ENCODE measurements at places on chromosomes 12 and 14.

GRCh38 chr12:88144037-88144436 lies 1.9 kb downstream of the TMTC3 start:
- no peak for DNase-seq

- DNase-seq = no peak
These were observed 134.4 kb upstream of the AMIGO2 start for GRCh38 chr12:47214001-47214619.

DNA sequence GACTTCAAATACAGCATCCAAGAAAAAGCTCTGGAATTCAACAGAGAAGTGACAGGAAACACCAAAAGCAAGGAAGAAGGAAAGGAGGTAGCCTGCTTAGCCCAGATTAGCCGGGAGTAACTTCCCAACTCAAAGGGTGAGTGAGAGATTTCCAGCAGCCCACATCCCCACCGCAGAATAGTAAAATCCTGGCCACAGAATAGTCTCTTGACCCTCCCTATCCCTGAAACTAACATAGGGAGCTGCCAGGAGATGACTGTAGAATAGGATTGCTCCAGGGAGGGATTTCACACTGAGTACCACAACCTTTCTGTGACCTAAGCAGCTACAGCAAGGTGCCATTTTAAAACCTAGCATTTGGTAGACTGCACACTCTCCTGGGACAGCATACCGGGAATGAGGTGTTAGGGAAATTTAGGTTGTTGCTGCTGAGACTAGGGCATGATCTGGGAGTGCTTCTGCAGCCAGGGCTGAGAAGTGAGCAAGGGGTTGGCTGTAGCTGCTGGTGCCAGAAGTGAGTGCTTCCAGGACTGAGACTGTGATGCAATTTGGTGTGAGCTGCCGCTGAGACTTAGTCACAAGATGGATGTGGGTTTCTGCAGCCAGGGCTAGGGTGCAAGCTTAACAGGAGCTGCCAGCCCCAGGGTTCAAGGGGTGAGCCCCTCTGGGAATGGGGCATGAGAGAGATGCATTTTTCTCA lies 66.0 kb downstream of the TMTC3 start:
- DNase-seq = peak; percentile 29

- peak; percentile 19 for DNase-seq
These were observed 280.1 kb downstream of the VRK1 start for GRCh38 chr14:97077253-97077653.

- no peak for DNase-seq
These were observed 874 bp upstream of the RNU6-8 start for GRCh38 chr14:32203928-32204357.

DNA sequence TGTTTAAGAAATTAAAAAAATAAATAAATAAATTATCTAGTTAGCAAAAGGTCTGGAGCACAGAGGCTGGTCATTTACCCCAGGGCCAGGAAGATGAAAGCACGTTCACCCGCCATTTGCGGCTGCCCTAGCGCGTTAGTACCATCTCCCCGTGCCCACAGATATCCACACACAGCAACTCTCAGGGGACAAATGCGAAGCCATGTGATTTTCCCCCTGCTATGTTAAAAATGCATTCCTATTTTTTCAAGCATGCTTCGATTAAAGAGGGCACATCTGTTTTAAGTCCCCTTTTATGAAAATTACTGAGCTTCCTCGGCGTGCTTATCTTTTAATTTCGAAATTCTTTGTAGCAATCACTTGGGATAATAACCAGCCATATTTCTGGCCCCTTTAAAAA lies 56.9 kb upstream of the PIWIL1 start:
- DNase-seq = no peak

GRCh38 chr12:93426412-93426805 lies 15.3 kb downstream of the UBE2N start:
- no peak for DNase-seq

- DNase-seq = no peak
These were observed 377.1 kb upstream of the NOVA1 start for GRCh38 chr14:26974965-26975364.

DNA sequence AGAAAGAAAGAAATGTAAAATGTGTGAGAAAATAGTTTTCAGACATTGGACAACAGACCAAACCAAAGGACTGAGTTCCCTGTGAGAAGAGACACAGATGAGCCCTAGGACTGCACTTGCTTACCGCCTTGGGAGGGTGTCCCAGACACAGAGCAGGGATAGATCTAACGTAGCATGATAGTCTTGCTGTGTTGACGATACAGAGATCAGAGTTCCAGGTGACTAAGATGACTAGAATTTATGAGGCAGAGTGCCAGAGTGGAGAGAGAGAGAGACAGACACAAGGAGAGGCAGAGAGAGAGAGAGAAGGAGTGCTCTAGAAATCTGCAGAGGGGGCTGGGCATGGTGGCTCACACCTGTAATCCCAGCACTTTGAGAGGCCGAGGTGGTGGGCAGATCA lies 148.2 kb upstream of the LMNTD1 start:
- DNase-seq = peak; percentile 75

- no peak for DNase-seq
These were observed 78.5 kb upstream of the FLRT2 start for GRCh38 chr14:85451421-85451820.

- DNase-seq = no peak
These were observed 29.2 kb downstream of the DIP2B start for GRCh38 chr12:50533971-50534370.

DNA sequence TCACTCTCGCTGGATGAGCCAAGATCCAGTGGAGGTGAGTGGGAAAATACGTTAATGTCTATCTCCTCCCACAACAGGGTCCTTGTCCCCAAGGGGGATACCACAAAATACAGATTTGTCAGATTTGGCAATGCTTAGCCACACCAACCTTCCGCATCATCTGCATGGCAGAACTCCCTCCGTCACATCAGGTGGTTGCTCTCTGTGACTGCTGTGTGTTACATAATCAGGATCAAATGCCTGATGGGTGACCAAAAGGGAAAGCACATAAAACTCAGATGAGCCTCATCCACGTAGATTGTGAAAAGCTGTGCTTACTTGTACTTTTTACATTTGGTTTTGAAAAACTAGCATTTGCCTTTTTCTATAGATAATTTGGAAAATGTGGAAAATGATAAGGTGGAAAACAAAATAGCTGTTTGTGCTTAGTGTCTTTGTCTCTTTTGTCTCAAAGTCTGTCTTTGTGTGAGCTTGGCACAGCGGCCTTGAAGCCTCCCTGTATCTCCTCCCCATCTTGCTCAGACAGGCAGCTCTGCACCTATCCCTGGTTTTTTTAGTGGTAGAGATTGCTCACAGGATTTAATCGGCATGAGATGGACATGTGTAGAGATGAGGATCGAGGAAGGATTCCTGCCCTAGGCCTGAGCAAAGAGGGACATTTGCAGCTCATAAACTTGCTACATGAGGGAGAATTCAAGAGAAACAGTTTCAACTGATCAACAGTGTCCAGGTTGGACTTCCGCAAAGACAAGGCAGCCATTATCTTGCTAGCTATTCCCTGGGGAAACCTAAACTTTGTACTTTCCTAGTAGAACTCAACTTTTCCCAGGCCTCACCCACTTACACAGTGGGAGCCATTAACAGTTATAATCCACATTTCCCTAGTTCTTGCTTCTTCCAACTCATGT lies 3.6 kb upstream of the FGF6 start:
- no peak for DNase-seq

DNA sequence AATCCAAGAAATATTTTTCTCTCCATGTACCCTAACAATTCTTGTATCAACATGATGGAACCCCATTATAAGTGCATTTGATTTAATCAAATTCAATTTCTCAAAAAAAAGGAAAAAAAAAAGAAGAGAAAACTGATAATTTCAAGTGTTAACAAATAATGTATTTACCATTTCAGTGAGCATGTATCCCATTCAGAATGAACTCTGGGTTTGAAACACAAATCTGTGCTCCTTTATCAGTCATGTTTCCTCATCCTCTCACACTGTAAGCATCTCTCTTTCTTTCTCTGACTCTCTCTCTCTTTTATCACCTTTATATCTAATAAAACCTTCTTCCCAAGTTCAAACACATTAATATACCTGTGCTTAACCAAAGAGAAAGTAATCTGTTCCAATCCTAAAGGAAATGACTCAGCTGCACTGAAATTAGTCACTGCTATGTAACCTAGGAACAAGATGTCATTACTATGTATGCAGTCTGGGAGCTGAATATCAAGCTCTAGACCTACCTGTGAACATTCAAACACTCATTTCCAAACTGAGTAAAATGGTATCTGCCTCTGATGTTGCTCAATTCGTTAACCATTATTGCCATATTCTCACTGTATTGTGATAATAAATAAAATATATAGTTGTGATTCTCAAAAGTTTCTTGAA lies 135.0 kb upstream of the LRIG3 start:
- DNase-seq = peak; percentile 98

GRCh38 chr12:64253356-64253755 lies 31.3 kb upstream of the KICS2 start:
- DNase-seq = no peak

DNA sequence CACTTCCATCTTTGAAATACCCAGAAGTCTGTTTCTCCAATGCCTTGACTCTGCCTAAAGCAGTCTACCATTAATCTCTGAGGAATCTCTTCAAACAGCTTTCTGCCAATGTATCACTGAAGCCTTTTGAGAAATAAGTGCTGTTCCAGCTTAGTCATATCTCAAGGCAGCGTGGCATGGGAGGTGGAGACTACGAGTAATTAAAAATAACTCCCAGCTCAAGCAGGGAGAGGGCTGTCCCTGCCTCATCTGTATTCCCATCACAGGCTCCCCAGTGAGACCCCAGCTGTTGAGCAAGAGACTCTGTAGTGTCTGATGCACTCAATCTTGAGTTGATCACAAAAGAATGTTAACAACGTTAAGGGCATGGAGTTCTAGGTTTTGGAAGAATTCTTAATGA lies 700.6 kb downstream of the DIO2 start:
- DNase-seq = no peak
